NCI-H1694 (cell line): ENCODE measurements at places on chromosomes 3 and 15.

DNA sequence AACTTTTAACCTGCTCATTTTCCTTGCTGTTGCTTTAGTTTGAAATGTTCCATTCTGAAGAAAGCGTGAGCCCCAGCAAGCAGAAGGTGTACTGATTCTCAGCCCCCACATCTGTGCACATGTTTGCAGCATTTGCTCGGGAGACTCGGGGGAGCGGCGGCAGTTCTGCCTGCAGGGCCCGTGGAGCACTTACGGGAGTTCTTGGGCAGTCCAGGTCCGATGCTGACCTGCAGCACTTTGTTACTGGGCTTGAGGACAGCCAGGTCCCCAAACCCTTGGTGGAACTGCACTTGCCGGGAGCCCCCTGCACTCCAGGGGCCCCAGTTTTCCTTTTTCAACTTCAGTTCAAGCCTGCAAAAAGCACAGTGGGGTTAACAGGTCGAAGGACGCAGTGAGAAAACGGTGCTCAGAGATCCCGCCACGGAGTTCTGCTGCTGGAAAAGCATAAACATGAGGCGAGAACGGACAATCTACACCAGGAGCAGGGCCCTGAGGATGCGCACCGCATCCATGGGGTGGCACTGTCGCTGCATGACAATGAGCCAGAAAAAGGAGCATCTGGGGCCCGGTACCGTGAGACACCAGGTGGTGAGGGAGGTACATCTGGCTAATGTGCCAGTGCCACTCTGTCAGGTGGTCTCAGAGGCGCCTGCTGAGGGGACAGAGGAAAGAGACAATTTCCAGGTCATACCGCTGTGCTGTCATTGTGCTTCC lies 45.6 kb upstream of the LDHAL6B start:
- DNase-seq: peak; percentile 22

DNA sequence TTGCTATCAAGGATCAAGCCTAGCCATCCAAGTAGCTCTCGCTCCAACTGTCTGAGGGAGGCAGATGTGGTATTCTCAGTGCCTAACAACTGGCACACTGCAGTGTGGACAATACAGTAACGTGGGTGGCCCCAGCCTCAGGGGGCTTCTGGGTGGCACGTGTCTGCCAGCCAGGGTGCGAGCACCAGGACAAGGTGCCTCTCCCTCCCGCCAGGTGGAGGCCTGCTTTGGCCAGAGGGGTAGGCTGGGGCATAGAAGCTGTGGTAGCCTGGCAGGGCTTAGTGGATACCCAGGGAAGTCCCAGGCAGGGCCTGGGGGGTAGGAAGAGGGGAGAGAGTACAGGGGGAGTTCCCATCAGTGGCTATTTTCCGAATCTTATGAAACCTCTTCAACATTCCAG lies 234.0 kb downstream of the PLCL2 start:
- no peak for DNase-seq

DNA sequence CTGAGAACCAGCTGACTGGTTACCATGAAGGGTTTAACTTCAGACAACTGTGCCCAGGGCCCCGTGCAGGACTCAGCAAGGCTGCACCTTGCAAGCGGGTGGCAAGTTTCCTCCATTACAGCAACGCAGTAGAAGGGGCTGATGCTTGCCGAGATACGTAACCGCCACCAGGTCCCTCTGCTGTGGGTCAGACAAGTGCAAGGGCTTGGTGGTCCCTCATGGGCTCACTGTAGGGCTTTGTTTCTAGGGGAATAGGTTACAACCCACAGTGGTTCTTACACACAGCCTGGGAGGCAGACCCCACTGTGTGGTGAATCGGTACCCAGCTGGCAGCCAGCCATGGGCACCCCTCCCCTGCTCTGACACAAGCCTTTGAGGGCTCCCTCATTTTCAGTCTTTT lies 15.5 kb upstream of the SNRPA1 start:
- DNase-seq: no peak

DNA sequence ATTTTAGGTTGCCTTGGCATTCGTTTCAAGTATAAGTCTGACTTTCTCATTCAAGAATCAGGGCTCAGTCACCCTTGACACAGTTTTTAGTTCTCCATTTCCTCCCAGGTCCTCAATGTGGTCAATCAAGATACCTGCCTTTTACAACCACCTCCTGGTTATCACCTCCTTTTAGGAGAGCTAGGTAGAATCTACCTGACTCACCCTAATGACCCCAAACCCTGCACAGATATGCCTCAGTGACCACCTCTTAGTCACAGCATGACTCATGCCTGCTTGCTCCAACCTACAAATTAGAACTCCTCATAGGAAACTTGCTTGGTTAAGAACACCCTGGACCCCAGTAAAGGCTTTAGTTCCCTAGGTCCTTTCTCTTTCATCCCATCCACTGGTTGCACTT lies 22.5 kb downstream of the DMXL2 start:
- DNase-seq: no peak

DNA sequence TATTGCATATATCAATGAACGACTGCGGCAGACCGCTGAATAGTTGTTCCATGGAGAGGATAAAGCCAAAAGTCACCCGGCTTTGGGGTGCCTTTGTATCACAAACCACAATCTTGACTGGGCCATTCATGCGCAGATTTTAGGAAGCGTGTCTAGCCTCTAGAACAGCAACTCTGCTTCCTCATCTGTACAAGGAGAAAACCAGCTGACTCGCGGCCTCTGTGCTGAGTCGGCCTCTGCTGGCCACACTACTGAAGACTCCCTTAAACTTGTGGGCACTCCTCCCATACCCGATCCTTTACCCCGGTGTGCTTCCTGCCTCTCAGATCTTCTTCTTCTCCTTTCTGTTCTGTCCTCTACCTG lies 872 bp downstream of the DLEC1 start:
- no peak for DNase-seq

GRCh38 chr3:155079468-155079745 lies 712 bp upstream of the MME start:
- no peak for DNase-seq

DNA sequence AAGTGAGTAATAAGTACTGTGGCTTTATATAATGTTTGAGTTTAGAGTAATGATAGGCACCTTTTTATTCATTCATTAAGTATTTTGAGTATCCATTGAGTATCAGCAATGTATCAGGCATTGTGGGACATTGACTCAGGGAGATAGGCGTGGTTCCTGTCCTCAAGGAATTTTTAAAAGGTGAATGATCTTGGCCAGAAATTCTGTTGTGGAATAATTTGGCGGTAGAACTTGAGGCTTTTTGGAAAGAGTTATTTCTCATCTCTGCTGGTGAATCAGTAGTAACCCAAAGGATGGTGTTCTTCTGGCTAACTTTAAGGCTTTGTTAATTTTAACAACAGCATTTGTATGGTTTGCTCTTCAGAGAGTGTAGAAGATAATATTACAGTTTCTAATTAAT lies 2.0 kb downstream of the RAB7A start:
- no peak for DNase-seq

DNA sequence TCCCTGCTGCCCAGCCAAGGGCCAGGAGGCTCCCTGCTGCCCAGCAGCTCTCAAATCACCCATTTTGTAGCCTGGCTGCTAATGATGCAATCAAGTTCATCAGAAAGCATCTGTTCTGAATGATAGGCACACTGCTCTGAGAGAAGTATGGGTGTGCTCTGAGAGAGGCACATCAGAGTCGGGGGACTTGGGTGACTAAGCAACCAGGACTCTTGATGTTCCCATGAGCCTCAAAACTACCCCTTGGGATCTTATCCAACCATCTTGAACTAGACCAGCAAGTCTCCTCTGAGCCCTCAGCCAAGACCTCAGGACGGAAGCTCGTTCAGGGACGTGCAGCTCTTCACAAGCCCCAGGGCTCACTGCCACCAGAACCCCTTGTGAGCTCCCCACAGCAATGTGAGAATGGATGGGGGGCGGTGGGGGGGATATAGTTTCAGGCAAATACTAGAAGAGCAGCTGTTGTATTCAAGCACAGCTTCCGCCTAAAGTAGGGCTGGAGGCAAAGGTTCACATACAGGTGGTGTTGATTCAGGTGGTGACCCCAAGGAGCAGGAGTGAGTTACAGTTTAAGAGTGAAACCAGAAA lies 52.2 kb upstream of the HES1 start:
- DNase-seq: no peak

DNA sequence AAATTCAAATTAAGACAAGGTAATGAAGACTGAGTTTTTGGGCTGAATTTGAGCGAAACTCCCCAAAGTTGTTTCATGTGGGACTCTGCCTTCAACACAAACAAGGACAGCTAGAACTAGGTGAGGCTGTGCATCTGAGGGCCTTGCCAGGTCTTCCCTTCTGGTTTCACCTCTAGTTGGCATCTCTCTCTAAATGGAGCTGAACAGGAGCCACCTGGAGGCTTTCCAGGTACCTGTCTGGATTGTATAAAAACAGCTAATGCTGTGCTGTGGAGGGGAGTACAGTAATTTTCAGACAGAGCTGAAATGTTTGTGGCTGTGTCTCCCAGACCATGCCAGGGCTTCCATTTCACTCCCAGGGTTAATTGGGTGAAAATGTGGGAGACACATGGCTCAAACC lies 27.1 kb downstream of the TRIM71 start:
- no peak for DNase-seq

- DNase-seq: no peak
Observed at GRCh38 chr3:14212032-14212431, 33.4 kb downstream of the LSM3 start.

DNA sequence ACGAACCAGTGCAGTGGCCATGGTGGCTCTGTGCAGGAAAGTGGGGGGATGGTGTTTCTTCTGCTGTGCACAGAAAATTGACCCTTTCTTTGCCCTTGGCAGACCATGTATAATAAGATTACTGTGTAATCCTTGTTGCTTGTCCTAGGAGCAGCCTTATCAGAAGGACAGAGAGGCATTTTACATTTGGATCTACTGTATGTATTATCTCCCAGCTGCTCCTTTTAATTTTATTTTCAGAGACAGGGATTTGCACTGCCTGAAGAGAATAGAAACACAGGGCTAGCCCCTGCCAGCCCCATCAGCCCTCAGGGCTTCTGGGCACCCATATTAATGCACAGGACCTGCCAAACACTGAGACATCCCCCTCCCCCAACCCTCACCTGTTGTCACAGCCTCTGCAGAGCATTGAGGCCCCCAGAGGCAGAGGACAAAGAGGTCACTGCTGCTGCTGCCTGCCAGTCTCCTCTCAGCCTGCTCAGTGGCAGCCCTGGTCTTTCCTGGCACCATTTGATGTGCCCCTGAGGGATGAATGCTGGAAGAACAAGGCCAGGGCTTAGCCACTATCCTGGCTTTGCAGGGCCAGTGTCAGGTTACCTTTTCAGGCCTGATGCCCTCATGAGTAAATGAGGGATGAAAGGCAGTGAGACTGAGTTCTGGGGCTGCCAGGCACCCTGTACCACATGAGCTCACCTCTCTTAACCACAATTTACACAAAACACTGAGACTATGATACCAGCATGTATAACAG lies 533.4 kb downstream of the NTRK3 start:
- DNase-seq: no peak

GRCh38 chr3:186320862-186321568 lies 41.0 kb downstream of the DGKG start:
- peak; percentile 20 for DNase-seq

DNA sequence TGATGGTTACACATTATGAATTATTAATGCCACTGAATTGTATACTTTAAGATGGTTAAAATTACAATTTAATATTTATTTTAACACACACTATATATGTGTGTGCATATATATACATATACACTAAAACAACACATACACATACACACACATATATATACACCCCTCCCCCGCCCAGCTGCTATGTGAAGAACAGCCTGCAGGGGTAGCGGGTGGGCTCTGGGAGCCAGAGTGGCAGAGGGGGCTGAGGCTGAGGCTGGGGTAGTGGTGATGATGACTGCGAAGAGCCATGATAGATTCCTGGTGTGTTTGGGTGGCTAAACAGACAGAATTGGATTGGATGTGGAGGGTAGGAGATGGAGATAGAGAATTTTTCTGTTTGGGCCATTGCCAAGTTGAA lies 39.4 kb upstream of the APEH start:
- no peak for DNase-seq

- peak; percentile 10 for DNase-seq
Observed at GRCh38 chr3:33074217-33075067, 22.5 kb downstream of the GLB1 start.

DNA sequence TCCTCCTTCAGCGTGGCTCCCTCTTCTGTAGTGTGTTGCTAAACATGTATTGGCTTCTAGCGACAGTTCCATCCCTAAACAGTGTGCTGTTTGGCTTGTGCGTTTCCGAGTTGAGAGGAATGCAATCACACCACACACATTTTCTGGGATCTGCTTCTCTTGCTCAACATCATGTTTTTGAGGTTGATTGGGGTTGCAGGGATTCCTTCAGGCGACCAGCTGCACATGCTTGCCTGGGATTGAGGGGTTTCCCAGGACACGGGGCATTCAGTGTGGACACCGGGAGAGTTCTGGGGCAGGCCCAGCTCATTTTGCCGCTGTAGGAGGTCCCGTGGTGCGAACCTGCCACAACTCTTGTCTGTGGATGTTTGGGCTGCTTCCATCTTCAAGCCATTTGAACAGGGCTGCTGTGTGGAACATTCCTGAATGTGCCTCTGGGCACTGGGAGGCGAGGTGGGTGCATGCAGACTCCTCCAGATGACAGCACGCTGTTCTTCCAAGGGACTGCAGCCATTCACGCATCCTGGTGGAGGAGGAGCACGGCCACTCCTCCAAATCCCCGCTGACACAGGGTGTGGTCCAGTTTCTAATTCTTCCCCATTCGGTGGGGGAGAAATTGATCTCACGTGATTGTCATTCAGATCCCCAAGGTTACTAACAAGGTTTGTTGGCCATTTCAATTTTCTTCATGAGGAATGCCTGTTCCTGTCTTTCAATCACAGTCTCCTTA lies 82.8 kb downstream of the PLXNA1 start:
- DNase-seq: no peak

DNA sequence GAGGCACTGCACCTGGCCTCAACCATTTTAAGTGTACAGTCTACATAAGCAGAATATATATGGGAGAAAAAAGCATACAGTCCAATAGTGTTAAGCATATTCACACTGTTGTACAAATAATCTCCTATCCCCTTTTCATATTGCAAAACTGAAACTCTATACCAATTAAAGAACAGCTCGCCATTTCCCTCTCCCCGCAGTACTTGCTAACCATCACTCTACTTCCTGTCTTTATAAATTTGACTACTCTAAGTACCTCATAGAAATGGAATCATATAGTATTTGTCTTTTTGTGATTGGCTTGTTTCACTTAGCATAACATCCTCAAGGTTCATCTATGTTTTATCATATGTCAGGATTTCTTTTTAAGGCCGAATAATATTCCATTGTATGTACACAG lies 21.6 kb upstream of the TASOR start:
- DNase-seq: no peak

- no peak for DNase-seq
Observed at GRCh38 chr15:100807028-100807427, 72.6 kb upstream of the ALDH1A3 start.

- DNase-seq: no peak
Observed at GRCh38 chr3:130669740-130670139, 76.9 kb downstream of the PIK3R4 start.

- no peak for DNase-seq
Observed at GRCh38 chr15:35944945-35945585, 399.1 kb upstream of the DPH6 start.

GRCh38 chr15:28922707-28923012 lies 36.9 kb downstream of the APBA2 start:
- no peak for DNase-seq

DNA sequence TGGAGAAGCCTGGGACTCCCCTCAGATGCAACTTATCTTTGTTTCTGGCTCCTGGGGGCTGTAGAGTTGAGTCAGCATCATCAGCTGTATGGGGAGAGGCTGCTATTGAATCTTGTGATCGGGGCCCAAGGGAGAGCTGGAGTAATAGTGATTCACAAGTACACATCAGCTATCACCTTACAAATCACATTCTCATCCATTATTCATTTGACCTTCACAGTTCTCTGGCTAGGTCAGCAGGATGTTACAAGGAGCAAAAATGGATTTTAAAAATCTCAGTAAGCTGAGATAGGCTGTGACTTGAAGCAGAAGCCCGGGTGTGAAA lies 175.0 kb downstream of the OPA1 start:
- no peak for DNase-seq
